ENCODE measurements at places on chromosomes 5 and 9.

GRCh38 chr5:61299261-61299681 lies 32.8 kb upstream of the ZSWIM6 start:
- DNase-seq: no peak

GRCh38 chr5:41878173-41878572 lies 7.9 kb upstream of the OXCT1 start:
- DNase-seq: no peak

- peak; percentile 17 for DNase-seq
These were observed 101.7 kb upstream of the TLX3 start for GRCh38 chr5:171207256-171207847.

- DNase-seq: no peak
These were observed 76.5 kb downstream of the WNK2 start for GRCh38 chr9:93260263-93261066.

DNA sequence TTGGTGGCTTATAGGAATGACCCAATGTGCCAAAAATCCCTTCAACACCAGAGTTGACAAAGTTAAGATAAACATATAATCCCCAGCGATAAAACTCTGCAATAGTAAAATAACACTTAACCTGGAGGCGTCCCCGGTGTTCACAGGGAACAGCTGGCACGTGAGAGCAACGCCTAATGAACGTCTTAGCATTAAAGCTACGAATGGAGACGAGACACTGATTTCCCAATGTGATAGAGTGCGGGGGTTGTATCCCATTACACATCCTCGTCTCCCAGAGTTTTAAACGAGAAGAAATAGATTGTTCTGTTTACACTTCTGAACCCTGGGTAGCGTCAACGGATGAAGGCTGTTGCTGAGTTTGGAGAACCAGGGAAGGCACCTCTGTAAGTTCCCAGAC lies 57.6 kb downstream of the PTCH1 start:
- DNase-seq: no peak

- no peak for DNase-seq
These were observed 254.1 kb upstream of the ACTBL2 start for GRCh38 chr5:57736716-57737115.

DNA sequence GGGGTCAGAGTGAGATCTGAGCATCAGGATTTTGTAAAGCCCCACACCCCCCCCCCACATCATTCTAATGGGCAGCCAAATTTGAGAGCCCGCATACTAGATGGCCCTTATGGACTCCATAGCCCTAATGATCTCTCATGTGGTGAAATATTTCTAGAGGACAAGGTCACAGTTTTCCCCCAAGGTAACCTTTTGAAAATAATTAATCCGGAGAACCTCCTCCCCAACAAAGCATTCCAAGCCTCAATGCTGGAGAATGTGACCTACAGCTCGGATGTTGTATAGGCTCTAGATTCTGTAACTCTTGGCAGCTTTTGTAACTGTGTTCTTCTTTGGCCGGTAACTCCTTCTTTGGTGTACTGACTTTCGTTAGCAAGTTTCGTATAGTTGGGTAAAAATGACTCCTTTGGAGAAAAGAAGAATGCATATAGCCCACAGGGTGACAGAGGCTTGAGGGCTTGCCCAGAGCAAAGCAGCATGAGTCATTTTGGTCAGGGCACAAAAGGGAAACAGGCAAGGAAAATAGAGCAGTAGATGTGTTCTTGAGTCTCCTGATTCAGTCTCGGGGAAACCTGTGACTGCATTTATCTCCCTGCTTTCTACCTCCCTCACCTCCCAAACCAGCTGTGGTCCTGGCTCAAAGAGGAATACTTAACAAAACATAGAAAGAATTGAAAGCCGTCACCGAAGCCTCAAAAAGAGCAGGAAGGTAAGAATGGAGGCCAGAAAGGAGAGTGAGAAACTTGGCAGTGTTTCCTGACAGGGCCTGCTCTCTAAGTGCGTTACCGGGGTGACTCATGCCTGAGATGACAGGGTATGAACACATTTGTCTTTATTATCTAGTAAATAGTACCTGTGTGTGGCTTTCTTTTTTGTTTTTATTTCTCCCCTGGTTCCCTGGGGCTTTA lies 6.6 kb upstream of the XPA start:
- no peak for DNase-seq

GRCh38 chr5:53983568-53984460 lies 326.6 kb downstream of the ARL15 start:
- no peak for DNase-seq

DNA sequence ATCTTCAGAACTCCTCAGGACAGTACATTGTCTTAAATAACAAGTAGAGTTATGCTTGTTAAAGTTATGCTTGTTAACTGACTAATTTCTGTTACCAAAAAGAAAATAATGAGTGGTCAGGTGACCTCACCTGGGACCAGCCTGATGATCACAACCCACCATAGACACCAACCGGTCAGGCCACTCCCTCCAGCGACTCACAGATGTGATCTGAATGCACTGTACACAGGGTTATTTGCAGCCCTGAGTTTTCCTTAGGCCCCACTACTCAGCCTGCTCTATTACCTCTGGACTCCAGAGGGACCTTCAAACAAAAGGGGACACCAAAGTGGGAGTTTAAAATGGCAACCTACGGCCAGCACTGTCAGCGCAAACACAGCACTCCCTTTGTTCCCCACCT lies 55.3 kb downstream of the ARSB start:
- no peak for DNase-seq

All from CD8-positive, alpha-beta memory T cell (primary cell).